ENCODE measurements at places on chromosomes 1 and 21.

DNA sequence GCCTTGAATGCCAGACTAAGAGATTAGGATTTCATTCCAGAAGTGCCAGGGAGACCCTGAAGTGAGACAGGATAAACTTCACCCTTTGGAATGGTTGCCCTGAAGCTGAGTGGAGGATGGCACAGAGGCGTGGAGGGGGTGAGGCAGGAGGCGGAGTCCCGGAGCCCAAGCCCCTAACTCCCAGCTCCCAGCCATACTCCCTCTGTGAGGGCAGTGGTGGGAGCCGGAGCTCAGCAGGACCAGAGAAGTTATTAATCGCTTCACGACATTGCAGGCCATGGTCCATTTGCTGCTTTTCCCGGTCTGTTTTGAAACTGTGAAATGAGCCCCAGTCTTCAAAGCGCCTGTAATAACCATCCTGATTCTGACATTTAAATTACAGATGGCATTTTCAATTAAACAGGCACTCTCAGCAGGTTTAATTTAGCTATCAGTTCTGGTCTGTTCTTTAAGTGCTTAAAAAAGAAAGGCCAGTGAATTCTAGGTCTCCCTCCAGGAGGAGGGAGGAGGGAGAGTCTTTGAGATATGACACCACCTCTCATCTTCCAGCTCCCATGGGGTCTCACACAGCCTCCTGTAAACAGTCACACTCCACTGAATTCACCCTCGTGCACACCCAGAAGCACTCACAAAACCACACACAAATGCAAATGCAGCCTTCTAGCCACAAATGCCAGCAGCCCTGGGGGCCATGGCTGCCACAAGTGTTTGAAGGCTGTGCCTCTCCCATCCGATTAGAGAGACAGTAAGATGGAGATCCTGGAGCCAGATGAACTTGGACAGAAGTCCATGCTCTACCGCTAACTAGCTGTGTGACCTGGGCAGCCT lies 19.6 kb downstream of the FBXO2 start:
- DNase-seq: no peak

DNA sequence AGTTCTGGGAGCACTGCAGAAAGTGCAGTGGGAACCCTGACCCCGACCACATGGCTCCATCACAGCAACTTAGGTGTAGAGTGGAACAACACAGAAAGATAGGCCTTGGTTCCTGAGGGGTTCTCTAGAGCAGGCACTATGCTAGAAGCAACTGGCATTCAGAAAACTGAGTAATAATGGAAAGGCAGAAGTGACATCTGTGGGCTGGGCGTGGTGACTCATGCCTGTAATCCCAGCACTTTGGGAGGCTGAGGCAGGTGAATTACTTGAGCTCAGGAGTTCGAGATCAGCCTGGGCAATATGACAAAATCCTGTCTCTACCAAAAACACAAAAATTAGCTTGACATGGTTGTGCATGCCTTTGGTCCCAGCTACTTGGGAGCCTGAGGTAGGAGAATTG lies 5.3 kb downstream of the MRPS15 start:
- DNase-seq: no peak

- DNase-seq: no peak
Observed at GRCh38 chr1:99218572-99218971, 45.7 kb upstream of the PLPPR4 start.

DNA sequence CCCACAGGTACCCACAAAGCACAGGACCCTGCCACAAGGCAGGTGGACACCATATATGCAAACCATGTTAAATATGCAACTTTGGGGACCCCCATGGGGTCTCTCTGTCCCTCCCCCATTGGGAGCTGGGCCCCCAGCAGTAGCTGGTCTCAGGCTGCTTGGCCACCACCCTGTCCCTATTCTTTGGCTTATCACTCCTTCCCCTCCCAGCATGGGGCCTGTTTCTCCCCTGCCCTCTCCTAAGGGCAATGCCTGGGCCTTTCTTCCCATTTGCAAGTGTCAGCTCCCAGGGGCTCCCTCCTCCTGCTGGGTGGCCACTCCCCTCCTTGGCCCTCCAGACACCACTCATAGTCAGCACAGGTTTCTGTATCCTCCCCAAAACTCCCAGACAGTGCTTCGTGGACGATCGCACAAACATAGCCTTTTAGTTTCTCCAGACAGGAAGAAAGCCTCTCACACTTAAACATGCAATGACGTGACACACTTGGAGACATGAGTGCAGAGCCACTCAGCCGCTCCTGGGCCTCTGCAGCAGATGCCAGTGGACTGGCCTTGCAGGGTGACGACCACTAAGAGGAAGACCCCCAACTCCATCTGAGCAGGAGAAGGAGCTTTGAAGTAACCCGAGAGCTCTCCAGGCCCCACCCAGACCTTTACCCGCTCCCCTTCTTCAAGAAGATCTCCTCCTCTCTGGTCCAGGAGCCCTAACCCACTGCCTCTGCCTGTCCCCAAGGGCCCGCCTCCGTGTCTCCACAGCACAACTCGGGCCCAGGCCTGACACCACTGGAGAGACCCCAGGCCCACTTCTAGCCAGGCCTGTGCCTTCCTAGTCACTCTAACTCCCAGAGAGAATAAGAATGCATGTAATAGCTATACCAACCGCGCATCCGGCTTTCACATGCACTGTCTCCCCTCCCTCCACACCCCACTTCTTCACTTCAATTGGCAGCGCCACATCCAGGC lies 22.9 kb downstream of the CITED4 start:
- no peak for DNase-seq

- DNase-seq: no peak
Observed at GRCh38 chr1:30418061-30418938, 305.1 kb downstream of the MATN1 start.
